ENCODE measurements at places on chromosomes 13 and 19.

DNA sequence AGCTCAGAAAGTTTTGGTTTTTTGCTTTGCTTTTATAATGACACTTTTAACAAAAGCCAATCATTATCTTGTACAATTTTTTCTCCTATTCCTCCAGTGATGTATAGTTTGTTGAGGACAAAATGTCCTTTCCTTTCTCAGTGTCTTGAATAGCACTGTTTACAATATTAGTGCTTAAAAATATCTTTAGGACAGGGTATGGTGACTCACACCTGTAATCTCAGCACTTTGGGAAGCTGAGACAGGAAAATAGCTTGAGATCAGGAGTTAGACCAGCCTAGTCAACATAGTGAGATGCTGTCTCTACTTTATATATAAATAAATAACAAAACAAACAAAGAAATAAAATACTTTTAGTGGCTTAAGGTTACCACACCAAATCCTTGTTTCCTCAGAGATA lies 41.9 kb downstream of the SPRY2 start:
- DNase-seq: no peak

- no peak for DNase-seq
These were observed 1005.8 kb upstream of the ATXN8OS start for GRCh38 chr13:69101841-69102240.

- DNase-seq: no peak
These were observed 173.7 kb upstream of the TMTC4 start for GRCh38 chr13:100848304-100848703.

DNA sequence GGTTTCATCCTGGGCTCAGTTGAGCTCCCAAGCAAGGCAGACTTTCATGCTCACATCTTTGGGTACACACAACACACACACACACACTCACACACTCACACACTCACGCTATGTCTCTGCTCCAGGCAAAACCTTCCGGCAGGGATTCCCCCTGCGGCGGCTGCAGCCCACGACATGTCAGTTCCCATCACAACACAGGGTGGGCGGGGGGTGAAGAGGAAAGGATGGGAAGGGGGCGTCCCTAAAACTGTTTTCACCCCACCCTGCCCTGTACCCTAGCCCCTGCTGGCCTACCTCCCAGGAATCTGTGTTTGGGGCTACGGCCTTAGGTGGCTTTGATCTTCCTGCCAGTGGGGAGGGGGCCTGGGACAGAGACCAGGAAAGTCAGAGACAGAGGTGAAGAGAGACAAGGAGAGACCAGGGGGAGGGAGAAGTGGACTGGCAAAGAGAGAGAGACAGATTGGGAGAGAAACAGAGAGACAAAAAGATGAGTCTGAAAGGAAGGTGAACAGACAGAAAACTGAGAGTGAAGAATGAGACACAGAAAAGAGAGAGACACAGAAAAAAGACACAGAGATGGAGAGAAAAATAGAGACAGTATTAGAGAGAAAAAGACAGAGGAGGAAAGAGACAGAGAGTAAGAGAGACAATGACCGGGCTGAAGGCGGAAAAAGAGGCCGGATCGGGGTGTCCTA lies 3.9 kb downstream of the LRFN1 start:
- DNase-seq: no peak

- no peak for DNase-seq
These were observed 1075.0 kb downstream of the DIAPH3 start for GRCh38 chr13:59088716-59089115.

DNA sequence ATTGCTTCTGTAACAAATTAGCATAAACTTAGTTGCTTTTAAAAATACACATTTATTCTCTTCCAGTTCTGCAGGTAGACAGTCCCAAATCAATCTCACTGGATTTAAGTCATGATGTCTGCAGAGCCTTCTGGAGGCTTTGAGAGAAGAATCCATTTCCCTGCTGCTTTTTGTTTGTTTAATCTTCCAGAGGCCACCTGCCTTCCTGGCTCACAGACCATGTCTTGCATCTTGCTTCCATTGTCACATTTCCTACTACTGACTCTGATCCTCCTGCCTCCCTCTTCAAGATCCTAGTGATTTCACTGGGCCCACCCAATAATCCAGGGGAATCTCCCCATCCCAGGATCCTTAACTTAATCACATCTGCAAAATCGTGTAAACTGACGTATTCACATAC lies 473.3 kb downstream of the ITGBL1 start:
- DNase-seq: no peak

GRCh38 chr19:23099966-23100365 lies 16.9 kb upstream of the ZNF730 start:
- DNase-seq: no peak
